ENCODE measurements at places on chromosomes 7 and 10.

GRCh38 chr10:52965938-52966401 is 193.4 kb upstream of the MBL2 start:
- DNase-seq, result no peak

DNA sequence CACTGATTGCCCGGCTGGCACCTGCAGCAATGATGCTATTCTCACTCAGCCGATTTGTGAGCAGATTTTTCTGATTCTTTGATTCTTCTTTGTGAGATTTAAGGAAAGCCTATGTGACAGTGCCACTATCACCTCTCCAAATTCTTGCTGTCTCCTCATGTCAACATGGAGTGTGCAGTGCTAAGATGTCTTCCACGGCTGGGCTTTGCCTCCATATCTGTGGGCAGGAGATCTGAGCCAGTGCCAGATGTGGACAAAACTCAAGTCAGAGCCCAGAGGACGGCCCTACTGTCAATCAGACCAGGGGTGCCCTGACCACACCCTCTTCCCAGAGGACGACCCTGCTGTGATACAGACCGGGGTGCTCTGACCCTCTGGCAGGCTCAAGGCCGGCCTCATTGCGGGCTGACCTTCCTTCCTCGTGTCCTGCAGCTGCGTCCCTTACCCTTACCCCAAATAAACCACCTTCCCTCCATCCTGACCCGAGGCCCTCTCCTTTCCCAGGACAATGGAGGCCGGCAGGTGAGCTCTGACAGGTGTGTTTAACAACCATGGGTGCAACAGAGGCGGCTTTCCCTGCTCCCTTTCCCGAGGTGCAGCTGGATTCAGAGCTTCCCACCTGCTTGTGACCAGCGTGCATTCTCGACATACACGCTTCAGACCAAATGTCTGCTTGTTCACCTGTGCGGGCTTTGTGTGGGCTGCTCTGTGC is 221.4 kb downstream of the ADARB2 start:
- DNase-seq, result no peak

DNA sequence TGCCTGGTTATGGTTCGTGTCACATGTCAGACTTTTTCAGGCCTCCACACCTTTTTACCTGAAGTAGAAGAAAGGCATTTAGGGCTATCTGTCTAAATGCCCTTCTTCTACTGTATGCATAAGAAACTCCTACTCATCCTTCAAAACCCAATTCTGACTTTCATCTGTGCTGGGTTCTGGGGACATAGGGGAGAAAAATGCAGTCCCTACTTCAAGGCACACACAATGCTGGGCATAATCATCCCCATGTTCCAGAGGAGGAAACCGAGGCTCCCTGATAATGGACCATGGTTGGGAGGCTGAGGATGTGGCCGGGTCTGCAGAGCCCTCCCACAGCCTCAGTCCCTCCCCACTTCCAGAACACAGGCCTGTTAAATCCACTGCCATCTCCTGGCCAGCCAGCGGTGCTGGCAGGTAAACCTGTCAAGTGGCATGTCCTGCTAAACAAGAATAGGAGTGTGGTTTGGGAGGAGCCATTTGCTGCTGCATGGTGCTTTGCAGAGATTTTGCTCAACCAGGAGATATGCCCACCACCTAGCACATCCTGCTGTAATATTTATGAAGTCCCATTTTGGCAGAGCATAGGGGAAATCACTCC is 32.0 kb downstream of the GRID1 start:
- no peak for DNase-seq

GRCh38 chr10:50506861-50507573 is 116.7 kb downstream of the SGMS1 start:
- DNase-seq, result no peak

DNA sequence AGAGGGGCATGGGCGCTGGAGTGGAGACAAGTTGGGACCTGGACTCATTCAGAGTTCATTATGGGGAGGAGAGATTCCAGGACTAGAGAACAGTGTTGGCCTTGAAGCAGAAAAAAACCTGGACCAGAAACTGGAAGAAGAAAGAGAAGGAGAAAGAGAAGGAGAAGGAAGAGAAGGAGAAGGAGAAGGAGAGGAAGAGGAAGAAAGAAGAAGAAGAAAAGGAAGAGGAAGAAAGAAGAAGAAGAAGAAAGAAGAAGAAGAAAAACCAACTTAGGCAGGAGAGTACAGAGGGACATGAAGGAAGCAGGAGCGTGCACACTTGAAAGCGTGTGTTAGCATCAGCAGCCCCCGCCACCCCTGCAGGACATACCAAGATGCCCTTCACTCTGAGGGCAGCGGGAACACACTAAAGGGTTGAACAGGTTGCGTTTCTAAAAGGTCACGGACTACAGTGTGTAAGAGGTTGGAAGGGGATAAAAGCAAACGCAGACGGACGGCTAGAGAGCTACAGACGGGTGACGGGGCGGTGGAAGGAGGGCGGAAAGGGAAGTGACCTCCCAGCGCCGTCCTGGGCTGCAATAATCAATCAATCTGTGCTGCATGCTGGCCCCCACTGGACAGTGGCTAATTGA is 95.3 kb downstream of the SEC61G start:
- no peak for DNase-seq

GRCh38 chr10:119450606-119451299 is 91.8 kb downstream of the RGS10 start:
- no peak for DNase-seq

DNA sequence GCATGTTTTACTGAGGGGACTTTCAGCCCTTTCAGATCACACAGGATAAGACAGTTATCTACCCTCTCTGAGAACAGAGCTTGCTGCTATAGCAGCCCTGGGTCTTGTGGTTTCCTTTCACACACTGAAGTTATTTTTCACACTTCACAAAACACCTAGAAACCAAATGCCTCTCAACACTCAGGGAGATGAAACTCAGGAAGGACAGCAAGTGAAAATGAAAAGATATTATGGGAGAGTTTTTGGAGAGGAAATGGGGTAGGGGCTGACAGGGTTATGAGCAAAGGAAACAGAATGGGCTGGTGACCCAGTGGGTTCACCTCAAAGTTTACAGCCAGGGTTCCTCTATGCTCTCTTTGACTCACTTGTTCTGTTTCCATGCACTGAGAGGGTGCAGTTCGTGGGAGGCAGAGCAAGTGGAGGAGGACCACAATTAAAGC is 17.0 kb upstream of the GIMAP2 start:
- no peak for DNase-seq

DNA sequence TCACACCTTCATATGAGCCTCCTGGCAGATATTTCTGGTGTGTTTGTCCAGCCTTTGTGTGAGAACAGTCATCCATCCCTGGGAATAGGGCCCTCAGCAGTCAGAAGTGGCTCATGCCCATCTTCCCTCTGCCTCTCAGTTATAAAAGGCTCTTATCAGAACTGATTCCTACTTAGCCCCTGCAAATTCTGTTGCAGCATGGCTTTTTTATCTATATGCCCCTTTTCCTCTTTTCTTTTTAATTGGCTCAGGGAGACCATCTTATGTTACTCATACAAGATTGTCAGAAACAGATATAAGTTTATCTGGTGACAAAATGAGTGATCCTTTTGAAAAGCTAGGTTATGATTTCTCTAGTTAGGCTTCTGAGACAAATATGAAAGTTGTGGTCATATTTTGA is 194.1 kb downstream of the CREB5 start:
- DNase-seq, result no peak

GRCh38 chr7:18086165-18087025 is 58.7 kb upstream of the PRPS1L1 start:
- DNase-seq, result no peak
